ENCODE measurements at places on chromosomes 5 and 9.

GRCh38 chr9:113919382-113919781, 43.3 kb downstream of the ZNF618 start:
- DNase-seq = no peak

DNA sequence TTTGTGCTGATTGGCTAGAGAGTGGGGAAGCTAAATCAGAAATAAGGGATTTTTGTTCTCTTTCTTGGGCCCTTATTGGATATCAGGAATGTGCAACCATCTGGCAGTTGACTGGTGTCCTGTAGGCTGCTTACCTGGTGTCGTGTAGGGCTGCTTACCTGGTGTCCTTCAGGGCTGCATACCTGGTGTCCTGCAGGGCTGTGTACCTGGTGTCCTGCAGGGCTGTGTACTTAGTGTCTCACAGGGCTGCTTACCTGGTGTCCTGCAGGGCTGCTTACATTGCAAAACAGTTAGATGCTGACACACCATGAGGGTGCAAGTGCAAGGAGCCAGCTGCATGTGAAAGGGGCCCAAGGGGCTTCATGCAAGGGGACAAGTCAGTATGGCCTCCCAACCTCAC, 249.3 kb downstream of the ICE1 start:
- no peak for DNase-seq

GRCh38 chr5:80757290-80757689, 102.5 kb upstream of the DHFR start:
- DNase-seq = no peak

DNA sequence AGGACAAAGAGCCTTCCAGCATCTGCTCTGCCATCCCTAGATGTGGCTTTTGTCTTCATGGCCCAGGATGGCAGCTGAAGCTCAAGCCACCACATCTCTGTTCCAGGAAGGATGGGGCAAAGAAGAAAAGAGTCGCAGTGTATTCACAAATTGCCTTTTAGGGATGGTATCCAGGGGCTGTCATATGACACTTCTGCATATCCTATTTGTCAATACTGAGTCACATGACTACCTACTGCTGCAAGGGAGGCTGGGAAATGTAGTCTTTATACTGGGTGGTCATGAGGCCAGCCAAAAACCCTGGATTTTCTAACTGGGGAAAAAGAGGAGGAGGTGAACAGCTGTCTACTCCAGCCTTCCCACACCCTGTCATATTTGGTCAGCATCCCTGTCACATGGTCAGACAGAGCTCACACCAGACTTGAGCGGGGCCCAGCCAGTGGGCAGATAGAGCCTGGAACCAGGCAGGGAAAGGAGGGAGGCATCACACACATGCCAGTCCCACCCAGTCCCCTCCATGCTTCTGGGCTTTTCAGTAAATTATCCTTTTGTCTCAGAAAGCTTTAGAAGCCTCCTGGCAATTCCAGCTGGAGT, 52.0 kb downstream of the OLFM1 start:
- DNase-seq = no peak

DNA sequence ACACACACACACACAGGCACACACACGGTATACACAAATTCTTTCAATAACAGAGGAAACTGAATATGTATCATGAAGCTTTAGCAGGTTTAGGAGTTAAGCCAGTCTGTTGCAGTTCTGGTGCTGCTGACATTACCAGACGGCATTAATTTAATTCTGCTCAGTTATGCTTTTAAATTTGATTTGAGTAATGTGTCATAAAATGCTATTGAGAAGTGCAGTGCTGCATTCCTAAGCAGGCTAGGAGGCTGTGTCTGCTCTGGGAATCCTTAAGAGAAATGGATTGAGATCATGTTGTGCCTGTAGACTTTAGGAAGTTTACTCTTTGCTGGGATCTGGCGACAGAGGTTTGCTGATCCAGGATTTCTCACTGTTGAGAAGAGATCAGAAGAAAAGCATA, 733.8 kb downstream of the BRINP1 start:
- DNase-seq = no peak

All from GM04504 (cell line).